ENCODE measurements at places on chromosomes 1 and 21.

- H3K36me3 ChIP-seq: peaks cover 82% of the 10 kb centered on the region
- H3K4me3 ChIP-seq: no peak overlapping the region
- no peak for DNase-seq
Observed at GRCh38 chr21:14538483-14538882, 7.6 kb downstream of the SAMSN1 start.

DNA sequence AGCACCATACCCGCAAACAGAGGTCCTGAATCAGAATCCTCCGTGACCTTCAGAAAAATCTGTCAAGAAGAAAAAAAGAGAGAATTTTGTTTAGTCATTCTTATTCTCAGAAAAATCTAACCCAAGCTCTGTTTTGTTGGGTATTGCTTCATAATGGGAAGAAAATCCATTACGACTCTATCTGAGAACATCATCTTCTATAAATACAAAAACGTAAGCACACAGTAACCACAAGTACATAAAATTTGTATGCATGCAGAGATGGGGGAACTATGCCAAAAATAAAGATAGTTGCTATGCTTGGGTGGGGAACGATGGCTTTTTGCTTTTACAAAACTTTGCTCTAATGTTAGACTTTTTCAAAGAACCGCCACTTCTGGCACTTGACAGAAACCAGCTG is 84.2 kb downstream of the ABCA4 start:
- H3K4me3 ChIP-seq: no peak overlapping the region
- H3K27ac ChIP-seq: no peak overlapping the region
- H3K36me3 ChIP-seq: no peaks in the 10 kb centered on the region

DNA sequence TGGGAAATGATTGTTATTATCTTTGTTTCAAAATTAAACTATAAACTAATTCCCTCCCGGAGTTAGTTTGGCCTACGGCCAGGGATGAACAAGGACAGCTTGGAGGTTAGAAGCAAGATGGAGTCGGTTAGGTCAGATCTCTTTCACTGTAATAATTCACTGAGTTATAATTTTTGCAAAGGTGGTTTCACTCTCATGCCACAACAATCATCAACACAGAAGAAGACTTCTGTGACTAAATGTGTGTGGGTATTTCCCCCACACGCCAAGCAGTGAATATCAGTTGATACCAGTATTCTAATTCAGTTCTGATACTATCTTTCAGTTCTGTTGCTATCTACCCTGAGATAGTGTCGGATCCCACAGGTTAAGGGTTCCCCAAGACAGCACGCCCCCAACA is 215.1 kb downstream of the S1PR1 start:
- H3K27ac ChIP-seq: peak overlapping the region; percentile 29
- peaks cover 35% of the 10 kb centered on the region for H3K4me1 ChIP-seq
- H3K36me3 ChIP-seq: peaks cover 6% of the 10 kb centered on the region
- no peak for DNase-seq

DNA sequence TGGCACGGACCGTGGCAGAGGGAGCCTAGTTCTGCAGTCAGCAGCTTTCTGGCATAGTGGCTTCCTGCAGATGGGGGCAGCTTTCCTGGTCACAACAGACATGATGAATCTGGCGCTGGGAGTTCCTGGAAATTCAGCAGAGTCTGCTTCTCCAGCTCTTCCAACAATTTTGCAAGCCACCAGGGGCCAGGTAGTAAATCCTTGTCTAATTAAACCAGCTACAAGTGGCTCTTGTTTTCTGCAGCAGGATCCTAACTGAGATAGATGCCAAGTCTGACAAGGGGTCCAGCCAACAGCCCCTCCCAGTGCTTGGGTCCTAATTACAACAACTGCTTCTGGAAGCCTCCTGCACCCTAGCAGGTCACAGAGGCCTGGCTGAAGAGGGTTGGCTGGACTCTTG is 35.8 kb downstream of the TRIM62 start:
- H3K36me3 ChIP-seq: peaks cover 3% of the 10 kb centered on the region
- no peak overlapping the region for H3K27ac ChIP-seq
- no peaks in the 10 kb centered on the region for H3K27me3 ChIP-seq
- no peak for DNase-seq

- H3K36me3 ChIP-seq: no peaks in the 10 kb centered on the region
- no peak for DNase-seq
- H3K4me3 ChIP-seq: no peak overlapping the region
Observed at GRCh38 chr1:150187560-150187931, 37.8 kb downstream of the PLEKHO1 start.

DNA sequence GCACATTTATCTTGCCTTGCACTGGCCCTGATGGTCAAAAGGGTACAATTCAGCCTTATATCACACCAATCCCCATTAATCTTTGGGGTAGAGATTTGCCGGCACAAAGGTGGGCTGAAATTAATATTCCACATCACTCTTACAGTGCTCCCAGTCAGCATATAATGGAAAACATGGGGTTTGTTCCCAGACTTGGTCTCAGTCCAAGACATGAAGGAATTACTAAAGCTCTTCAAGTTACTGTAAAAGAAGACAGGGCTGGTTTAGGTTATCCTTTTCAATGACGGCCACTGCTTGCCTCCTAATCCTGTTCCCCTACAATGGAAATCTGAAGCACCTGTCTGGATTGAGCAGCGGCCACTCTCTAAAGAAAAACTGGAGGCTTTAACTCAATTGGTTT is 160.7 kb downstream of the IER5 start:
- H3K27me3 ChIP-seq: no peaks in the 10 kb centered on the region
- no peaks in the 10 kb centered on the region for H3K36me3 ChIP-seq
- no peak overlapping the region for H3K27ac ChIP-seq

All from activated CD4-positive, alpha-beta memory T cell treated with anti-CD3 and anti-CD28 coated beads, Interleukin-2, amount 10 ng/mL, durations not matched to agents 7 days and 5 days (primary cell).